ENCODE measurements at places on chromosomes 7 and 10.
A peak's percentile ranks its signal among the peaks of the same experiment; 100 is the strongest.

- no peak for DNase-seq
Observed at GRCh38 chr7:5661942-5662341, 119.5 kb downstream of the RNF216 start.

- DNase-seq = no peak
Observed at GRCh38 chr10:103452506-103453230, 498 bp upstream of the CALHM2 start.

GRCh38 chr10:48324580-48324979 lies 18.1 kb downstream of the MAPK8 start:
- no peak for DNase-seq

GRCh38 chr10:124518366-124518765 lies 56.7 kb downstream of the LHPP start:
- no peak for DNase-seq

DNA sequence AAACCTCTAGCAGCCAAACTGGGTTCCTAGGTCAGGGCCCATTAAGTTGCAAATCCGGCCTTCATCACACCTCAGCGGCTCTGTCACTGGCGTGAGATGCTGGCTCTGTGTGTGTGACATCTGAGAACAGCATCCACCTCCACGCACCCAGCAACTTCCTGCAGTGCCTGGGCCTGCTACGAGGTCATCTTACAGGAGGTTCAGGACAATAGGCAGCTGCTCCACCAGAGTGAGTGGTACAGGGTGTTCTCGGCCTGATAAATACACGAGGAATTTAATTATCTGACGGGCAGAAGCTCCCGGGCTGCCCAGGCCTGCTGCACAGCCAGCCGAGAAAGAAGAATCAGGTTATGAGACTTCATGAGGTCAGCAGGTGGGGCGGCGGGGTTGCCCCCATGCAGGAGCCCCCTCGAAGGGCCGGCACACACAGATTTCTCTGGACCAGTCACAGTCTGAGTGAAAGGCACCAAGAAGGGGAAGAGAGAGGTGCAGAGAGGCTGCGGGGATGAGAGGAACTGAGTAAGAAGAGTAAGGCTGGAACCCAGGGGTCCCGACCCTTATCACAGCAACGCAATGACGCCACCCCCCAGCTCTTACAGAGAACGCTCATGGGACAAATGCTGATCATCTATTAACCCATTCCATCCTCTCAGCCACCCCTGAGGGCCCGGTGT lies 49.3 kb downstream of the CALML3 start:
- DNase-seq = no peak

GRCh38 chr10:21372651-21373410 lies 152.7 kb downstream of the SKIDA1 start:
- DNase-seq = peak; percentile 77

DNA sequence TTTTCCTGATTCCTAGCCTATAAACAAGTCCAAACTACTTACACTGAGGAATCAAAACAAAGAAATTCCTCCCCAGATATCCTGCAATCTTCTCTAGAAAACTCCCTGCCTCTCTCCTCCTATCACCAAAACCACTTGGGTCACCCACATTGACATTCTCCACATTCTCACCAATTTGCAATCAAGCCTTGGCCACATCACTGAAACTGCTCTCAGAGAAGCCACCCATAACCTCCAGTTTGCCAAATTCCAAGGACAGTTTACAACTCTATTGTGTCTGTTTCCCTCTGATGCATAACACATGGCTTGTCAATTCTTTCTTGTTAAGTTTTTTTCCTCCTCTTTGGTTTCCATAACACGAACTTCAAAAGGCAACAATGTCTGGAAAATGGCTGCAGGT lies 233.5 kb downstream of the XPNPEP1 start:
- DNase-seq = no peak

DNA sequence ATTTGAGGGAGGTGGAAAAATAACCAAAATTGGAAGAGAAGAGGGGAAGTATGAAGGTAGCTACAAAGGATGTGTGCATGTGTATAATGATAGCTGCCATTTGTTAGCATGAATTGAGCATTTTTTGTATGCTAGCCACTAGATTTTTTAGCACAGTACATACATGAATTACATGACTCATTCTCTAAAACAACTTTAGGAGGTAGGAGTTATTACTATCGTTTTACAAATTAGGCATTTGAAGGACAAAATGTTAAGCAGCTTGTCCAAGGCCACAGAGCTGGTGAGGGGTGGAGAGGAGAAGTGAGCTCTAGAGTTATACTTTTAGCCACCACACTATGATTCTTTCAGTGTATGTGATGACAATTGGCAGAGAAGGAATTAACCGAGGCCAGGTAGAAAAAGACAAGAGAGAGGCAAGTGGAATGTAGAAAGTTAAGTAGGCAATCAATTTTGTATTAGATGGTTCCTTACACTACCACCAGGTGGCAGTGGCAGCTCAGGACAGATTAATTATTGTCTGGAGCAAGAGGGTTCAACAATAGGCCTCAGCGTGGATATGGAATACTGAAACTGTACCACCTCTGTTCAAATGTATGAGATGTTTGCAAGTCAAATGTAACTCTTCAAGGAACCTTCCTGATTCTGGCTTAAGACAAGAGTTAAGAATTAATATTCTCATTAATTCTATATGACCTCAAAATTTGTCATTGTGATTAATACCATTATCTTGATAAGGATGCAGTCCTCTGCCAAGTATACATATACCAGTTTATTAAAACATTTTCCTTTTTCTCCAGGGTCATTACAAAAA lies 128.0 kb downstream of the MBL2 start:
- DNase-seq = peak; percentile 14

- DNase-seq = peak; percentile 82
Observed at GRCh38 chr7:26937306-26937705, 72.9 kb upstream of the SKAP2 start.

- no peak for DNase-seq
Observed at GRCh38 chr10:14530465-14530864, 199.7 kb upstream of the FRMD4A start.

GRCh38 chr10:44249490-44249889 lies 135.4 kb downstream of the CXCL12 start:
- no peak for DNase-seq

GRCh38 chr7:128405471-128406313 lies 4.1 kb downstream of the IMPDH1 start:
- DNase-seq = peak; percentile 19

DNA sequence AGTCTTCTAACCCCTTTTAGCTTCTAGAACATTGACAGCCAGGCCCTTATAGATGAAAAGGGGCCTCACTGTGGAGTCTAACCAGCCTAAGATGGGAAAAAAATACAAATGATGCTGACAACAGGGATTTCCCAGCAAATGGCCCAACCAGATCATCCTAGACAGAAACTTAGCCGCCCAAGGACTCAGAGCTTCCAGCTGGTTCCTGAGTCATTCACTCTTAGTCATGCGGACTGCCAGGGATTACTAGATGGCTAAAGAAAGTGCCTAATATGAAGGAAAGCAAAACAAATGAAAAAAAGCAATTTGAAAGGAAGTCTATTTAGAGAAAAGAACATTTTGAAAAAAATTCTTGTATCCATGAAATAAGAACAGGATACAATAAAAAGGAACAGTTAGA lies 23.7 kb downstream of the TSPAN14 start:
- DNase-seq = peak; percentile 53

DNA sequence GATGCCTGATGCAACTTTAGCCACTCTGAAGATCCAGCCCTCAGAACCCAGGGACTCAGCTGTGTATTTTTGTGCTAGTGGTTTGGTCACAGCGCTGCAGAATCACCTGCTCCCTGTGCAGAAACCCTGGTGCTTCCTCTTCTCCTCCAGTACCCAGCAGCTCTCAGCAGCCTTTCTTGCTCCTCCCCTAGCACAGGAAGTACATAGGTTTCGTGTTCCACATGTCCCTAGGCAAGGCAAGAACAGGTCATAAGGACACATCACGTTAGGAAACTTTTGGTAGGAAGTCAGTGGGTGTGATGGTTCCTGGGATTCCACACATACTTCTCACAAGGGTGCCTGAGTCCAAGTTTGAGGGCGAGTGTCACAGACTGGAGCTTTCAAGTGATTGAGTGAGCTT lies 167.9 kb upstream of the PRSS1 start:
- peak; percentile 14 for DNase-seq

GRCh38 chr7:50227726-50228125 lies 76.8 kb upstream of the IKZF1 start:
- no peak for DNase-seq

GRCh38 chr10:110735620-110736027 lies 91.5 kb downstream of the RBM20 start:
- no peak for DNase-seq

DNA sequence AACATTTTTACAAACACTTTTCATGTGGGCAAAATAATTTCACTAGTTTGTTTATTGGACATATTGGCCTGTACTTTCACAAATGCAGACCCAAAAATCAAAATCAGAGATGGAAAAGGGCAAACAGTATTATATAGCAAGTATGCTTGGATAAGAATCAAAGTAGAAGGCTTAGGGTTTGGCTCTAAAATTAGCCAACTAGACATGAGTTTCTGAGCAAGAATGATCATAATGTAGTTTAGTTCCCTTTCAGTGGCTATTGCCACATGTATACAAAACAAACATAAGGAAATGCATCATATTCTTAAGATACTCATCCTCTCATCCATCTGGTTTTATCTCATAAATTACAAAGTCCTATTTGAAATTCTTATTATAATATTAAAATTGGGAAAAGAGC lies 132.5 kb downstream of the IMMP2L start:
- peak; percentile 77 for DNase-seq

DNA sequence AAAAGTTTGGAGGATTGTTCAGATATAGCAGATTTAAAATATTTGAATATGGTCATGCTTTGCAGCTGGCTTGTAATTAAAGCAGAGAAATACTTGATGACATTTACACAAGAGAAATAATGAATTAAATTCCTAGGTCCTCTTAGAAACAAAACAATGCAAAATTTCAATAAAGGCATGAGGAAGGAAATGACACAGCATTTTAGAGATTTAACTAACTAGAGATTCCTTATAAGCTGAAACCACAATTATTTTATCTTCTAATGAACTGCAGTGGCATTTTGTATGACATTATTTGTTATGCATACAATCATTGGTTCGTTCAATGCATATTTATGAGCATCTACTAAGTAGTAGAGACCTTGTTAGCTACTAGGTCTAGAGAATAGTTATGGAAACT lies 490.9 kb downstream of the ZWINT start:
- no peak for DNase-seq

- peak; percentile 36 for DNase-seq
Observed at GRCh38 chr7:79984210-79984609, 150.4 kb upstream of the GNAI1 start.

DNA sequence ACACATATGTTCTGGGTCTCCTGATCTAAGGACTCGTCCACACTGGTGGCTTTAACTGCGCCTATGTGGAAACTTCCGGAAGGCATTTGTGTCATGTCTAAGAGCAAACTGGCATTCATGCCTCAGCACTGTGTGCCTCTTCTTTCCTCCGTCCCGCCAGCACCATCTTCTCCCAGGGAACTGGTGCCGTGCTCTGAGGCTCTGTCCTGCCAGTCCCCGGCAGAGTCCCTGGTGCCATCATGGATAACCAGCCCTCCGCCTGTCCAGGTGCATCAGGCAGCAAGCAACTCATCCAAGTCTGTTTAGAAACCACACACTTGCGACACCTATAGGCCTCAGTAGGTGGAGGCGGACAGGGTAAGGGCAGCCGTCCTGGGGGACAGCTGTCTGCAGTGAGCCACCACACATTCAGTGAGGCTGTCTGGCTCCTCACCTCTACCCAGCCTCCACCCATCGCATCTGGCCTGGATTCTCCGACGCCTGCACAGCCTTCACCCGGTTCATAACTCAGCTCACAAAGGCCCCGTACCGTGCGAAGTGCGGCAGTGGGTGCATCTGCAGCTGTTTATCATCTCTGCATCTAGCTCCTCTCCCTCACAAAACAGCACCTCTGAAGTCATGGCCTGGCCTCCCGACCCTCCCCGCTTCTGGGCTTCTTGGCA lies 162.7 kb downstream of the DIP2C start:
- DNase-seq = no peak

DNA sequence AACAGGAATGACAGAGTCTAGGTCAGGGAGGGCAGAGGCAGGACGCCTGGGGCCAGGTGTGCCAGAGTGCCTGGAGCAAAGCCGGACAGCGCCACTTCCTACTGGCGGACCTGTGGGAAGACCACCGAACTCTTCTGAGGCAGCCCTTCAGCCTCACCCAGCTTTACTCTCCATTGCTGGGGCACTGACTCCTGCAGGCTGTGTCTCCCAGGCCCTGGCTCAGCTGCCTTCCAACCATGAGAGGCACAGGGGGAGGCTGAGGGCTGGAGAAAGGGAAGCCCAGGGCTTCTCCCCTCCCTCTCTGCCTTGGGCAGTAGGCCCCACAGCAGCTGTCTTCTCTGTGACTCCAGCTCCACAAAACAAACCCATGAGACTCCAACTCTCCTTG lies 139.6 kb upstream of the UNC5B start:
- DNase-seq = no peak

DNA sequence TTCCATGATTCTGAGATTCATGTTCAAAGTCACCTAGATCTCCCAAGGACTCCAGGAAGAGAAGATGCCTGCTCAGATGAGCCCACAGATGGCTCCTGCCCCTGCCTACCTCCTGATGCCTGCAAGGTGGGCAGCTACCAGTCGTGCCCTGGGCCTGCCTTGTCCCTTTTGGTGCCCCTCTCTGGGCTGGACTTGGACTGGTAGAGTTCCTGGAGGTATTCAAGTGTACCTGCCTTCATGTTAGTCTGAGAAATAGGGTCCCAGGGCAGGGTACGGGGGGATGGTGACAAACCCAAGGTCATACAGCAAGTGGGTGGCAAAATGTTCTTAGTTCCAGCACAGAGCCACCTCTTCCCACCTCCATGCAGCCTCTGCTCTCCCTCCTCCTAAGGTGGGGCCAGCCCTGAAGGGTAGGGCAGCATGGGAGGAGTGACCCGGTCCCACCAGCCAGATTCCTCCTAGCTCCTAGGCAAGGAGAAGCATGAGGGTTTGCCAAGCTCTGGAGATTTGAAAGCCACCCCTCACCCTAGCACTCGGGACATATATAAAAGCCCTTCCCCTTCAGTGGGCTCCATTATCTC lies 80.8 kb upstream of the UNC5B start:
- no peak for DNase-seq

- no peak for DNase-seq
Observed at GRCh38 chr7:107105591-107106245, 61.2 kb downstream of the PRKAR2B start.

All from fibroblast of gingiva (primary cell).